ENCODE measurements at places on chromosomes 3 and 15. TPM values are rescaled to one million over a fixed set of nuclear protein-coding genes. Genes with fewer than 3 reads are reported as not detected.

- DNase-seq, result no peak
Observed at GRCh38 chr15:72252663-72253299, 19.6 kb downstream of the PARP6 start.

GRCh38 chr3:124730129-124730940 is at the start of gene UMPS:
UMPS (plus strand) TSS chr3:124730452; CDS start chr3:124730472, 20 bp downstream.
- DNase-seq, result peak; percentile 91

GRCh38 chr3:182479419-182480336 is 313.6 kb upstream of the ATP11B start:
- DNase-seq, result no peak

DNA sequence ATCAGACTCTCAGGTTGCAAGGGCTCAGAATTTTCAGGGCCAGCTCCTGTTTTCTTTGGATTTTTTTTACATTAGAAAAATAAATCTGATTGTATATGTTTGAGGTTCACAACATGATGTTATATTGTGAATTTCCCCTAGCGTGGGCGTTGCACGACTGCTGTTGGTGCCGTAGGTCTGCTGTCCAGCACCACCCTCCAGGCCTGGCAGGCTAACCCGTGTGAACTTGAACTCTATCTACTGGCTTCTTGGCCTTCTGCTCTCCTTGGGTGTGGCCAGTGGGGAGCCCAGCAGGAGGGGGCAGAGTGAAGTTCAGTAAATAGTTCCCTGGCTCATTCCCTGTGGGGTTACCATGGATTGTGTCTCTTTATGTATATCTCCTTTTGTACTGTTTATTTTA is 80.5 kb upstream of the RORA start:
- no peak for DNase-seq

GRCh38 chr3:105480768-105481167 is 114.1 kb downstream of the ALCAM start:
- DNase-seq, result no peak

Gene GLDN
- total RNA-seq, result not detected

Gene HHLA2
- not detected for total RNA-seq

DNA sequence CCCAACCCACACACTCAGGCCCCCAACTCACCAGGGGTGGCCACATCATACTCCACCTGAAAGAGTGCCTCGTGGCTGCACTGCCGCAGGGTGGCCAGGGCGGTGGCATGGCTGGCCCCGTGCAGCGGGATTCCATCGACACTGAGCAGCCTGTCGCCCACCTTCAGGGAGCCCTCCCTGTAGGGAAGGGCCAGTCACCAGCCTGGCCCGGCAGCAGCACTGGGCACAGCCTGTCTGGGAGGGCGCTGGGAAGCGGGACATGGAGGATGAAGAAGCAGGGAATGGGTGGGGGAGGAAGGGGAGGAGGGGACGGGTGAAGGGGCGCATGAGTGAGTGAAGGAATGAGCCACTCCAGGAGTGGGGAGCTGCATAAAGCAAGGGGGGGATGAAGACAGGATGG is 18.5 kb downstream of the GRIP2 start:
- no peak for DNase-seq

Gene CISH
- not detected for total RNA-seq

- DNase-seq, result no peak
Observed at GRCh38 chr15:63473749-63473998, 30.7 kb upstream of the USP3 start.

GRCh38 chr3:44924457-44925084 is 50.2 kb downstream of the TGM4 start:
- no peak for DNase-seq

Gene RAD54L2
- total RNA-seq, result 10.2 TPM

DNA sequence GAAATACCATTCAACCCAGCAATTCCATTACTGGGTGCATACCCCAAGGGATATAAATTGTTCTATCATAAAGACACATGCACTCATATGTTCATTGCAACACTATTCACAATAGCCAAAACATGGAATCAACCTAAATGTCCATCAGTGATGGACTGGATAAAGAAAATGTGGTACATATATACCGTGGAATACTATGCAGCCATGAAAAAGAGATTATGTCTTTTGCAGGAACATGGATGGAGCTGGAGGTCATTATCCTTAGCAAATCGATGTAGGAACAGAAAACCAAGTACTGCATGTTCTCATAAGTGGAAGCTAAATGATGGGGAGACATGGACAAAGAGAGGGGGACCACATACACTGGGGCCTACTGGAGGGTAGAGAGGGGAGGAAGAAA is 5.5 kb upstream of the MYRIP start:
- no peak for DNase-seq

Gene GHRL
- total RNA-seq, result not detected

- DNase-seq, result no peak
Observed at GRCh38 chr15:100650685-100651084, 48.3 kb downstream of the ASB7 start.

GRCh38 chr15:83413054-83413719 is 34.0 kb upstream of the SH3GL3 start:
- DNase-seq, result no peak

DNA sequence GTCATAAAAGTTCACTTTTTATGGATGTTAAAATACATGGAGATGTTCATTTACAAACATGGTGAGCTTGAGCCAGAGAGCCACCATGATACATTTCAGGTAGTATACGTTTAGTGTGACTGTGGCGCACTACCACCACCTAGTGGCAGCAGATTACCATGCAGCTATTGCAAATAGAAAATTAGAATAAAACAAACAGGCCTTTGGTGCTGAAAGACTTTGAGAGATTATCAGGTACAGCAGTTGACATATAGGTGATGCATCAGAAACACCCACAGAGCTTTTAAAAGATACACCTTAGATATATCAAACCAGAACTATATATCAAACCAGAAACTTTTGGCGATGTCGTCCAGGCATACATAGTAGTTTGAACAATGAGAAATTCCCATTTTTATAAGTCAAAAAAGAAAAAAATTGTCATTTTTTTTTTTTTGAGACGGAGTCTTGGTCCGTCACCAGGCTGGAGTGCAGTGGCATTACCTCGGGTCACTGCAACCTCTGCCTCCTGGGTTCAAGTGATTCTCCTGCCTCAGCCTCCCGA is 42.0 kb upstream of the ICE2 start:
- peak; percentile 75 for DNase-seq

DNA sequence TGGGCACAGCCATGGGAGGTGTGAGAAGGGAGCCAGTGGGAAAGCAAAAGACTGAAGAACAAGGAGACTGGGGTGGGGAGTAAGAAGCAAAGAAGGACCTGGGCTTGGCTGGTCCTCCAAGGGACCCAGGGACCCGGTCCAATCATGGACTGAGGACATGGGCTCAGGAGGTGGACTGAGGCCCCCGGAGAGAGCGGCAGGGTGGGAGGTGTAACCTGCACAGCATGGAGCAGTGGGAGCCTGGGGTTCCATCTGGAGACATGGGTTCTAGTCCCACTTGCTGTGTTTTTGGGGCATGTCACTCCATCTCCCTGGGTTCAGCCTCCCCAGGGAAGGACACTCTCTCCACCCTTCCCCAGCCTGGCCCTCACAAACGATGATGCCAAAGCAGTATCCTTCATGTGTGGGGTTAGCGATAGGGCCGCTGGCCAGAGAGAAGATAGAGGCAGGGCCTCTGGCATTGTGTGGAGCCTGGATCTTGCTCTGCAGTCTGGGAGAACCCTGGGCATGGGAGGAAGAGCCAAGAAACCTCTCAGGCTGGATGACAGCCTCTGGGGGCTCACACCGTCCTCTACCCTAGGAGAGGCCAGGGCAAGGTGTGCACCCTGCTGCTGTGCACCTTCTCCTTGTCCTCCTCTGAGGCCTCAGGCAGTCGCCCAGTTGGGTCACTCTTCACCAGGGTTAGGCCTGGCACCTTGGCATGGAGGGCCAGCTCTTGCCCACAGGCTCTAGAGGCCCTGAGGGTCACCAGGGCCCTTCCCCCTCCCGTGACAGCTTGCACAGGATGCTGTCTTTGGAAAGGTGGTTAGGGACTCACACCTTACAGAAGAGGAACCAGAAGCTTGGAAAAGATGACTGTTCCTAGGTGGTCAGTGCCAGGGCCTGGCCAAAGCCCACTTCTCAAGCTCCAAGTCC is 26.0 kb downstream of the FBXW12 start:
- DNase-seq, result no peak

DNA sequence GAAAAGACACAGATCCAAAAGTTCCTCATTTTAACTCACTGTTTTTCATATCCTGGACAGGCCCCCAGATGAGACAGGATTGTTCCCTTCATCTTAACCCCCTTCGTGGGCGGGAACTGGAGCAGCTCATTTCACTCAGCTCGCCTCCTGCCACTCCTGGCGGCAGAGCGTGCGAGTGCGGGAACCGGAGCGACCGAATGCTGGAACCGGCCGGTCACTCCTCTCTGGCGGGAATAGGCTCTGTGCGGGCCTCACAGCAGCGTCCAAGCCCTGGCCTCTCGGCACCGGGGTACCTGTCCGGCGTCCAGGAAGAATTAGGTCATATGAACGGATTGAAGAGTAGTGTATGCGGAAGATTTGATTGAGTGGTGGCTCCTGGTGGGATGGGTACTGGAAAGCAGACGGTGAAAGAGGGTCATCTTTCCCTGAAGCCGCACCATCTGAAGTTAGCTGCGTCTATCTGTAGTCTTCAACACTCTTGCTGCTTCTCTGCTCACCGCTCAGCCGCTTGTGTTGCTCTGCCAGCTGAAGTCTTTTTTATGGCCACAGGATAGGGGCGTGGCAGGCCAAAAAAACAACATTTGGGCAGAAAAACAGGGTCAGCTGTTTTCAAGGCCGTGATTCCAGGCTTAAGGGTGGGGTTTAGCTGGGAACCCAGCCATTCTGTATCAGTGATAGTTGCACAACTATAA is 42.3 kb upstream of the FXR1 start:
- peak; percentile 29 for DNase-seq

Gene VWA5B2
- total RNA-seq, result not detected

DNA sequence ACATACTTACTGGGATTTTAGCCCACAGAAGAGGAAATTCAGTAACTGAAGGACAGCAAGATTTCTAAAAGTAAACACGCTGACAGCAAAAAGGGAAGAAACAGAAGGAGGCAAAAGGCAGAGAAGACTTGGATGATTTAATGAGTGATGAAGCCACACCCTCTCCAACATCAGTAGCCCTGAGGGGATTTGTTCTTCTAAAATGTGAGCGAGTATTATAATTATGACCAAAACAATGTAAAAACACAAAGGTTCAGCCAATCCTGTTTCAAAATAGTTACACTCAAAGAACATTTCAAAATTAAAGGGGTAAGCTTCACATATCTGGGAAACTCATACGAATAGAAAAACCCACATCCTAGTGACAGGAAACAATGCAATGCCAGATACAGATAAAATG is 25.0 kb downstream of the MCCC1 start:
- no peak for DNase-seq

Data from Daoy (cell line).